ENCODE measurements at places on chromosomes 5 and 9.

- DNase-seq, result peak; percentile 11
Measured at GRCh38 chr5:78899922-78900362, 85.2 kb downstream of the ARSB start.

DNA sequence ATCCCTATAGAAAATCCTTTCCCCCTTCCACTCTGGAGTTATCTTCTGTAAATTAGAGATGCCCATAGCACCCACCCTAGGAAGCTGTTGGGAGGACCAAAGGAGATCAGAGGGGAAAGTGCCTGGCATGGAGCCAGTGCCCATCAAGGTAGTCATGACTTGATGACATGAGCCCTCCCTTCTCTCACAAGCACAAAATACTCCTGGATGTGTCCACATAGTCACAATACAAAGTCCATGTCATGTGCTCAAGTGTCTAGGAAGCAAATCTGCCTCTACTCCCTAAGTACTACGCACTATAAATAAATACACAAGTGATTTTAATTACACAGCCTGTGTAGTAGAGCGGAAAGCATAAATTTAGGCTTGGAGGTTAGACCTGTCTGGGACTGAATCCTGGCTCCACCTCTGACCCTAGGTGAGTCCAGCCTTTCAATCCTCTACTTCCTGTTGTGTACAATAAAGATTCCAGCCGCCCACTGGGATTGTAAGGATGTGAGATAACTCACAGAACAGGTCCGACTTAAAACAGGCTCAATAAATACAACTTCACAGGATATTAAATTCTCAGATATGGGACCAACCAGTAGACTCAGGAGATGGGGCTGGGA, 30.6 kb downstream of the TTC39B start:
- no peak for DNase-seq

DNA sequence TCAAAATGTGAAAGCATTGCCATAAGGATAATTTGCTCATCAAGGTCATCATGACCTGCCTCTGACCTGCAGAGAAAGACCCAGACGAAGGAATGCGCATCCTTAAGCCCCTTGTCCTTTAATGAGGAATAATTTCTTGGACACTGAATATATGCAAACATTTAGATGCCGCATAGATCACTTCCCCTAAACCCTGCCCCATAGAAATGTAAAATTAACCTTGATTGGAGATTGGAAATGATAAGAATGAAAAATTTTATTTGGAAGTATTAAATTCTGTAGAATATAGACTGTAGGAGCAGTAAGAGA, 233.1 kb downstream of the ARHGAP26 start:
- no peak for DNase-seq

DNA sequence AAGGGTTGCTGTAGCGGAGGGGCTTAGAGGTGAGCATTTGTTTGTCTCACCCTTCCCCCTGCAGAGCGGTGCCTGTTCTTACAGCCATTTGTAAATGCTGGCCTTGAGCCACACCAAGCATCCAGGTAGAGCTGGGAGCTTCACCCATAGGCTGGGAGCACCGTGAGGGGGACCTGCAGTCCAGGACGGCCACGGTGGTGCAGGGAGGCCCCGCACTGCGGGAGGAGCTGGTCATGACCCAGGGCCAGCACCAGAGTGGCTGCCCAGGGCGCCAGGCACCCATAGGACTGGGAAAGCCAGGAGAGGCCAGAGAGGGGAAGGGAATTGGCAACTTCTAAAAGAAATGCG, 197.3 kb upstream of the ADAMTS16 start:
- no peak for DNase-seq

DNA sequence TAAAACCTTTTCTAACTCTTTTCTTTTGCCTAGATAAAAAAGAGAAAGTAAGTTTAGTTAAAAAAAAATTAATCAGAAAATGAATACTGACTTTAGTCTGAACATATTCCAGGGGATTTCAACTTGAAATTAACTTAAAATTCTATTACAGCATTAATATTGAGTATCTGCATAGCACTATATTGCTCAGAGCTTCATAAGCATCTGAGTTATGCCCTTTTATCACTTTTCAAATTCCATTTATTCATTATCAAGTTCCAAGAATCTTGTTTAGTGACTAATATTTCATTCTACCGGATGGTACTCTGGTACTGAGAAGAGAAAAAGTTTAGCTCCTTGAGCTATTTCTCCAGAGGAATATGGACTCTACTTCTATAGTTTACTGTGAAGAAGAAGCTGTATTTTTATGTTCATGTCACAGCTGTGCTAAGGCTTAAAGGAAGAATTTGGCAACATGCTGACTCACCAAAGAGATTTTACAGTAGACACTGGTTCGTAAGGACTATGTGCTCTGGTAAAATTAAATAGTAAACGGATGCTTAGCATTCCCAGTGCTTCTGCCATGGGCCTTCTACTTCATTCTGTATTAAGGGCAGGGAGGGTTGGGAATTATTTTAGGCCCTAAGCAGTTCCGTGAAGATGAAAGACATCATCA, 285.2 kb upstream of the SEMA6A start:
- DNase-seq, result no peak

Measured in stimulated activated CD4-positive, alpha-beta T cell treated with anti-CD3 and anti-CD28 coated beads, Interleukin-15, amount 100 ng/mL, for 24 hours (primary cell).